ENCODE measurements at places on chromosomes 16 and 17. TPM values are rescaled to one million over a fixed set of nuclear protein-coding genes. Genes with fewer than 3 reads are reported as not detected.

DNA sequence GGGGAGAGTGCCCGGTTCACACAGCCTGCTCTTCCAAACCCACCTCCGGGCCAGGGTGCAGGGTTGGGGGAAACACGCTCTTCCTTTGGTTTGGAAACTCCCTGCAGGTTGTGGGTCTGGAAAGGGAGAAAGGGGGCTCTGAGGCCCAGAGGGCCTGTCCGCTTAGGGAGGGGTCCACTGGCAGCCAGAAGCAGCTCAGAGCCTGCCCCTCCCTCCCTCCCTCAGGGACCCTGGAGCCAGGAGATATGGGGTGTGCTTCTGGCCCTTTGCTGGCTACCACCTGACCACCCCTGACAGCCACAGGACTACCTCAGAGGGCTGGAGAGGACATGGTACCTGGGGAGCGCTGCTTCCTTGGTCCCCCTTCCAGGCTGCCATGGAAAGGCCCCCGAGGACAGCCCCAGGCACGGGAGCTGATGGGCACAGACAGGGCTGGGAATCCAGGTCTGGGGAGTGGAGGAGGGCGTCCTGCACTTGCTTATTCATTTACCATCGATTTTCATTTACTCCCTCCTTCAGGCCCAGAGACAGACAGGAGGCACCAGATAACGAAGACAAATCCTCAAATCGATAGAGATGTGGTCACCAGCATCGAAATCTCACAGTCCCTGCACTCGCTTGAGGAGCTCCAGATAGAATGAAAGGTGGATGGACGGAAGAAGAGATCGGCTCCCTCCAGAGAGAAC is 48.4 kb upstream of the DOC2B start:
- DNase-seq, result no peak

GRCh38 chr17:17053446-17054379 is 11.5 kb downstream of the MPRIP start:
- DNase-seq, result peak; percentile 11

DNA sequence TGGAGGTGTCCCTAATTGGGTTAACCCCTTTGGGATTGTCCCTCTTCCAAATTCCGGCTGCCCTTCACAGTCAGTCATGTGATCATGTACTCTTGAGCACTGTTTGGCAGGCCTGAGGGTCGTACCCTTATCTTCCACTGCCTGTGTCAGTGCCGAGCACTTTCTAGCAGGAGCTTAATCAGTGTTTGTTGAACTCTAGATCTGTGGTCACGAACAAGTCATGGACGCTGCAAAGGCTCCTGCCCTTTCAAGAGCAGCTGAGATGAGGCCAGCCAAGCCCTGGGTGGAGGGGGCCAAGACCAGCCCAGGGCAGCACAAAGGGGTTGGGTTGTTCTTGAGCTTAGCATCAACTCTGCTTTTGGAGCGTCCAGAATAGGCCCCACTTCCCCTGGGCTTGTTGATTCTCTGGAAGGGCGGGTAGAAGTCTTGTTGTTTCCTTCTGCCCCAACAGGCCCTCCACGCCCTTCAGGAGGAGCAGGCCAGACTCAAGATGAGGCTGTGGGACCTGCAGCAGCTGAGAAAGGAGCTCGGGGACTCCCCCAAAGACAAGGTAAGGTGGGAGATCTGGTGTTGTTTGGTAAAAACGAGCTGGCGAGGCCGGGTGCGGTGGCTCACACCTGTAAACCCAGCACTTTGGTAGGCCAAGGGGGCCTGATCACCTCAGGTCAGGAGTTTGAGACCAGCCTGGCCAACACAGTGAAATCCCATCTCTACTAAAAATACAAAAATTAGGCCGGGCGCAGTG is 5.3 kb downstream of the IFI35 start:
- DNase-seq, result no peak

DNA sequence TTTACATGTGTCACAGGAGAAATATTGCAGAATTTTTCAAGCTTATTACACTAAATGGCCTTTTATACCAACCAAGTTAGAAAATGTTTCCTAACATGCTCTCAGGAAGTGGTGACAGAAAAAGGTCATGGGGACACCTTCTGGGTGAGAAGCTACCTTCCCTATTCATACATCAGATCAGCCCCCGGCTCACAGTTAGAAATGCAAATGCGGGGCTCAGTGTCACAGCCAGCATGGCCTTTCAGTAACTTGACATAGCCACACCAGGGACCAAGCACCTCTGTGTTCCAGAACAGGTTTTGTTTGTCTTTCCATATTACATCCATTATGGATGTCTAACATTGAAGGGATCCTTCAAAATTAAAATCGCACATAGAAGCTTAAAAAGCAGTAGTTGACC is 59.5 kb downstream of the CHD9NB start:
- no peak for DNase-seq

GRCh38 chr16:12170103-12171040 is 193.8 kb downstream of the SNX29 start:
- no peak for DNase-seq

DNA sequence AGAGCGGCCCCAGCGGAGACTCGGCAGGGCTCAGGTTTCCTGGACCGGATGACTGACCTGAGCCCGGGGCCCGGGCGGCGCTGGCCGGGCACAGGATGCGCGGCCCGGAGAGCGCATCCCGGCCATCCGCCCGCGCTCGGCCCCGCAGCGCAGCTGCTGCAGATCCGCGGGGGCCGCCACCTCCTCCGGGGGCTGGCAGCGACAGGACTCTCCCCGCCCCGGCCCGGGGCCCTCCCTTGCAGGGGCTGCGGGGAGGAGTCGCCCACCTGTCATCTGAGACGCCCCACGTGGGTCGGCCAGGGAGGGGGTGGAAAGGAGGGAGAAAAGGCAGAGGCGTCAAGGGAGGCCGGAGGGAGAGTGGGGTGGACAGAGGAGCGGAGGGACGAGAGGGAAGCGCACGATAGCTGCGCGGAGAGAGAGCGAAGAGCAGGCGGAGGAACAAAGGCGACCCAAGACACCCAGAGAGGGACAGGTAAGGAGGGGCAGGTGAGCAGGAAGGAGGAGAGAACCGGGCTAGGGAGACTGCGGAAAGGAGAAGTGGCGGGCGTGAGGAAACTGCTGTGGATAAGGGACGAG is 471 bp upstream of the PRKAR1A start:
- peak; percentile 82 for DNase-seq

- DNase-seq, result no peak
Measured at GRCh38 chr17:69869667-69870066, 205.4 kb upstream of the KCNJ16 start.

Gene FOXC2
- not detected for total RNA-seq

Gene RAP1GAP2
- total RNA-seq, result 45.3 TPM

Gene ABCA9
- total RNA-seq, result 0.19 TPM

Gene CD300E
- not detected for total RNA-seq
